ENCODE measurements at places on chromosomes 12 and 14. TPM values are rescaled to one million over a fixed set of nuclear protein-coding genes. Genes with fewer than 3 reads are reported as not detected.

MFAP5 gene
- not detected for total RNA-seq

RNASE1 gene
- 1.3 TPM for total RNA-seq

TAS2R19 gene
- 14.7 TPM for total RNA-seq

LRP1 gene
- total RNA-seq = 67.4 TPM

PLEKHG7 gene
- total RNA-seq = 0.05 TPM

TMEM52B gene
- total RNA-seq = 0.35 TPM

SLC6A12 gene
- 8.1 TPM for total RNA-seq

CKB gene
- 182 TPM for total RNA-seq

GUCY2C gene
- total RNA-seq = not detected

LMNTD1 gene
- not detected for total RNA-seq

OR9K2 gene
- 1.1 TPM for total RNA-seq

ERP29 gene
- 90.2 TPM for total RNA-seq

KRT78 gene
- 0.25 TPM for total RNA-seq

RAD9B gene
- total RNA-seq = 0.52 TPM

CLEC1A gene
- total RNA-seq = 0.43 TPM

SMCO2 gene
- total RNA-seq = not detected

CMA1 gene
- 5.6 TPM for total RNA-seq

LIN7A gene
- 42.6 TPM for total RNA-seq

SAMD15 gene
- 2.8 TPM for total RNA-seq

KRT3 gene
- total RNA-seq = 0.24 TPM

CABP1 gene
- 4.4 TPM for total RNA-seq

KRT73 gene
- not detected for total RNA-seq

ASCL1 gene
- total RNA-seq = 0.20 TPM

ERP27 gene
- not detected for total RNA-seq

CD4 gene
- 0.49 TPM for total RNA-seq

AICDA gene
- total RNA-seq = 0.16 TPM

RNASE7 gene
- not detected for total RNA-seq

NUDT4 gene
- 75.1 TPM for total RNA-seq

COX8C gene
- 0.55 TPM for total RNA-seq

CSRP2 gene
- 56.8 TPM for total RNA-seq

NTN4 gene
- 5.8 TPM for total RNA-seq

SMCO3 gene
- total RNA-seq = 0.95 TPM

NELL2 gene
- total RNA-seq = 5.1 TPM

TMPRSS12 gene
- total RNA-seq = not detected

ALX1 gene
- not detected for total RNA-seq

SERPINA6 gene
- 0.21 TPM for total RNA-seq

LRTM2 gene
- total RNA-seq = 0.13 TPM

TSFM gene
- 22.3 TPM for total RNA-seq
